BJ (cell line): ENCODE measurements at places on chromosomes 1 and 21. TPM values are rescaled to one million over a fixed set of nuclear protein-coding genes. Genes with fewer than 3 reads are reported as not detected.
A peak's percentile ranks its signal among the peaks of the same experiment; 100 is the strongest.

GRCh38 chr1:186775036-186775435 is 53.7 kb upstream of the PLA2G4A start:
- DNase-seq = no peak

The KRTAP15-1 gene
- not detected in 2 replicates for polyA plus RNA-seq

GRCh38 chr1:52867087-52867863 is 24.7 kb downstream of the ZYG11A start:
- no peak for DNase-seq

The ZNF593 gene
- polyA plus RNA-seq = 26.3 and 30.2 TPM in 2 replicates

- DNase-seq = no peak
Measured at GRCh38 chr21:46515109-46515508, 56.4 kb downstream of the DIP2A start.

The CENPF gene
- 10.9 and 18.7 TPM in 2 replicates for polyA plus RNA-seq

The LEFTY2 gene
- not detected in 2 replicates for polyA plus RNA-seq

GRCh38 chr21:44989537-44989886 is 49.7 kb downstream of the SLX9 start:
- DNase-seq = no peak

The UTP25 gene
- 6.8 and 9.8 TPM in 2 replicates for polyA plus RNA-seq

DNA sequence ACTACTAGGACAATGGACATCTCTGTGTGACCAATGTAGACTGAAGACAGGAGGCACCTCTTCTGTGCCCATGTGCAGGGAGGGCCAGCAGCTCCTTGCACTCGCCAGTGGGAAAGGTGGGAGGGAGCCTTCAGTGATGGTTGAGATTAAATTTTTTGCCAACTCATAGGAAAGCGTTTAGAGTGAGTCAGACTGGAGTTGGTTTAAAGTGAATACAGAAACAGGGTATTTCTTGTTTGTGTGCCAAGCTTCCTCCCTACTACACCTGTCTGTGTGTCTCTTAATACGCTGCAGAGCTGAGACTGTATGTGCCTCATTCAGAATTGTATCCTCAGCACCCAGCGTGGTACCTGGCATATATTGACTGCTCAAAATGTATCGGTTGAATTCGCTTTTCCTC is 13.5 kb upstream of the COL16A1 start:
- no peak for DNase-seq

The WDR64 gene
- polyA plus RNA-seq = 0.06 TPM in 1 of 2 replicates, not detected in the other

DNA sequence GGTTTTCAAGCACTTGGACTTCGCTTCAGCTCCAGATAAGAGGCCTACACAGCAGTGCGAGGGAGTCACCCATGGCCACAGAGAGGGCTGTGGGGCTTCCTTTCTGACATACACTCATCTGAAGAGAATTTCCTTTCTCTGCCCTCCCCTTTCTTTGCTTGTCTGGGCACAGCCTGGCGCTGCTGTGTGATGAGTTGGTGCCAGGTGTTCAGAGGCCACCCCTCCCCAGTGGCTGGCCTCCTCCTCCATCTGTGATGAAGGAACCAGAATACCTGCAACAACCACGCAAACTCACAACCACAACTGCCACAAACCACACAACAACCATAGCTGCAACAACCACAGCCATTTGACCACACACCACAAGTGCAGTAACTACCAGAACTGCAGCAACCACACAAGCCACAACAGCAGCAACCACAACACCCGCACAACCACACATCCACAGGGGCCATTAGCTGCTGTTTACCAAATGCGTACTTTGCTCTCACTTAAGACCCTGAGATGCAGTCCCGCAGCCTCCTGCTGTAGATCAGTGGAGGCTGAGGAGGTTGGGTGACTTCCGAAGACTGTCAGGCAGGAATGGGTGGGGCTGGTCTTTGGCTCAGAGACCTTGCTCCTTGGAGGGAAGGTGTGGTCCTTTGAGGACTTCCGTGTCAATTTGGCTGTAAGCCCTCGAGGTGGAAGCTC is 71.1 kb downstream of the IER5 start:
- DNase-seq = no peak

DNA sequence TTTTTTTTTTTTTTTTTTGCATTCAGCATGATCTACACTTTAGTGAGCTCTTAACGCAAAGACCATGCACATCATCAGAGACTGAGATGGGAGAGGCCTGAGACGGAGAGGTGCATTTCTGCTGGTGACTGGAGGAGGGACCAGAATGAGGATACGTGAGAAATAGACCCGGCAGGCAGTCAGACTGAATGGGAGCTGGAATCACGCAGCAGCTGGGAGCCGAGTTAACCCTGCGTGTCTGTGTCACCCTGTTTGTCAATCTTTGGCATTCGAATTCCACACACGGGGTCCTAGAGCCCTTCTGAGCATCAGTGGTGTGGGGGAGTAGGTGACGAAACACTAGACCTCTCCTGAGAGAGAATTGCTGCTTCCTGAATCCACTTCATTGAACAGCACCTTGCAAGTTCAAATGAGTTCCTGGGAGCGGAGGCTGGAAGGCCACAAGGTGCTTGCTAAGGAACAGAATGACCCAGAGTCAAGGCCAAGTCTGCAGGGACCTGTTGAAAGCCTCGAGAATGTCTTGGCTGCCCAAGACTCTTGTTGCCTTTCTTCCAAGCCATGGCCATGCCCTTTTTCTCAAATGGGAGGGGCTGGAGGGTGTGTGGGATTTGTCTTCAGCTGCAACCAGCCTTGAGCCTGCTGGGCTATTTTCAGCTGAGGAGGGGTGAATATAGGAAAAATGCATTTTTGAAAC is 123.3 kb downstream of the CNIH3 start:
- no peak for DNase-seq

- DNase-seq = no peak
Measured at GRCh38 chr1:150233359-150234308, 2.3 kb downstream of the ANP32E start.

- DNase-seq = no peak
Measured at GRCh38 chr1:70667494-70668170, 256.6 kb downstream of the CTH start.

The NPHS2 gene
- polyA plus RNA-seq = not detected in 2 replicates

GRCh38 chr1:151401125-151401788 is 1.9 kb downstream of the PSMB4 start:
- no peak for DNase-seq

The ALPL gene
- 0.28 and 0.45 TPM in 2 replicates for polyA plus RNA-seq

DNA sequence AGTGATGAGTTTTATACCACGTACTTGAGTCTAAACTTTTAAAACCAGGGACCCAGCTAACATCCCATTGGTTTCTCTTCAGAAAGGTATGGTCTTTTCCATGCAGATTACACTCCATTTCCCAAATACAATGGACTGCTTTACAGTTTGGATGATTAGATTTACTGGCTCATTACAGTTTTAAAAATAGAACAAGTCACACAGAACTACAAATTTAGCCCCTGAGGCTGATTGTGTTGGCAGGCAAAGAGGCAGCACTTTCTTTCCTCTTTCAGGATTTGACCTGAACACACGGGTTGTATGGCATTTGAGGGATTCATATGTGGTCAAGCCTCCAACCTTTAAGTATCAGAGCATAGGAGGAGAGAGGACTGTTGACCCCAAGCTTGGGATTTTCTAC is 21.8 kb upstream of the VTCN1 start:
- DNase-seq = no peak

DNA sequence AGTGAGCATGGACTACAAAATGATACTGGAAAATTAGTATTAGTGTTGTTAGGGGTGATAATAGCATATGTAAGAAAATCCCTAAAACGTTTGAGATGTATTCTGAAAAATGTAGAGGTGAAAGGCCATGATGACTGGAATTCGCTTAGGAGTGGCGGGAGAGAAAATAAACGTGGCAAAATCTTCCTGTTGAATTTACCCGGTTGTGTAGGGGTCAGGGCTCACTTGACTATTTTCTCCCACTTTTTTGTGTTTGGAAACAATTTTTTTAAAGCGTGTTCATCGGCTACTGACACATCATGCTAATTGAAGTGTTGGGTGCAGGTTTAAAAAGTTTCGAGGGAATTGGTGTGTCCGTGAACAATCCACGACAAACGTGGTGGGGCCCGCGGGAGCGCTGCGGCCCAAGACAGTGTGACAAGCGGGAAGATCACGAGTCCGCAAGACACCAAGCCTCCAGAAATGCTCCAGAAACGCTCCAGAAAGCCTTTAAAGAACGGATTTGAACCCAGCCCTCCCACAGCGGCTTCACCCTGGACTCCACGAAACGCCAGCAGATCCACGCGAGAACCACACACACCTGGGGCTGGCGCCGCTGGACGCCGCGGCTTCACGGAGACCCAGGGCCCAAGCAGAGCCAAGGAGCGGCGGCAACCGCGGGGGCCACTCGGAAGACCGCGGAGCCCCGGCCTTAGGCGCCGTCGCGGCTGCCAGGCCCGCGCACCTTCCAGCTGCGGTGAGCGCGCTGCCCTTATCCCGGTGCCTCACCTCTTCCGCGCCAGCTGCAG is 573 bp downstream of the PSMG1 start:
- DNase-seq = no peak

The GBP5 gene
- polyA plus RNA-seq = not detected in 2 replicates

The TMEM81 gene
- 1.5 and 2.1 TPM in 2 replicates for polyA plus RNA-seq

The GJC2 gene
- polyA plus RNA-seq = 0.77 and 0.92 TPM in 2 replicates

- DNase-seq = no peak
Measured at GRCh38 chr1:159851407-159851806, 11.1 kb downstream of the VSIG8 start.

DNA sequence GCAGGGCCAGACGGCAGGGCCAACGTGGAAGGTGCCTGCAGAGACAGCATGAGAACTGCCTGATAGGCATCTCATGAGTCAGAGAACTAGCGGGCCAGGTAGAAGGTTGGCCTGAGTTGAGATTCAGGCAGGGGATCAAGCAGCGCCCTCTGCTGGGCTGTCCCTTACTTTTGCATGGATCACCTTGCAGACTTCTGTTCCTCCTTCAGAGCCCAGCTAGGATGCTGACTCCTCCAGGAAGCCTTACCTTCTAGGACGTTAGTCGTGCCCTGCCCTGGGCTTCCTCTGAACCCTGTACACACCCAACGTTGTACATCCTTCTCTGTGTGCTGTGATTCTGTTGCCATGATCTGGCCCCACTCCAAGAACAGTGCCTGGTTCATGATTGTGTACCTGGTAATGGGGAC is 231.3 kb upstream of the VAMP3 start:
- DNase-seq = no peak

DNA sequence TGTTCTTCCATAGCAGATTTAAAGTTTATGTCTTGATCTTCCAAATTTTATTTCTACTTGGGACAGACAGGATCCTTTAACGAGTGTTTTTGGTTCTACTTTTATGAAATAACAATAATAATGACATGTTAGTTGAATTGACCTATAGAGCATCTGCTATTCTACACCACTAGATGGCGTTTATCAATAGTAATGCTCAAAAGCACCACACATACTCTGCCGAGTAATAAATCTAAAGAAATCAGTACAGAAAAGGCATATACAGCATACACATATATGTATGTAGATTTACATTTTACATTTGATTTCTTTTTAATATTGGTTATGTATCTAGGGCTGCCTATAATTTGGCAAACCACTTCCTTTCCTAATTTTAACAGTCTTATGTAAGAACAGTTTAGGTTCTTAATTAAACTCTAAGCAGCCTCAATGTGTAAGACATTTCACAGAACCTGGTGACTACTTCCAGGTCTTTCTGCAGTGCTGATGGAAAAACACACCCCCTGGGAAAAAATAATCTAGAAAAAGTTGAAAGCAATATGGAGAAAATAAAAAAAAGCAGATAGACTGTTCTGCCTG is 5.9 kb upstream of the SIPA1L2 start:
- DNase-seq = no peak

GRCh38 chr1:203572134-203572625 is 54.5 kb upstream of the ATP2B4 start:
- no peak for DNase-seq

DNA sequence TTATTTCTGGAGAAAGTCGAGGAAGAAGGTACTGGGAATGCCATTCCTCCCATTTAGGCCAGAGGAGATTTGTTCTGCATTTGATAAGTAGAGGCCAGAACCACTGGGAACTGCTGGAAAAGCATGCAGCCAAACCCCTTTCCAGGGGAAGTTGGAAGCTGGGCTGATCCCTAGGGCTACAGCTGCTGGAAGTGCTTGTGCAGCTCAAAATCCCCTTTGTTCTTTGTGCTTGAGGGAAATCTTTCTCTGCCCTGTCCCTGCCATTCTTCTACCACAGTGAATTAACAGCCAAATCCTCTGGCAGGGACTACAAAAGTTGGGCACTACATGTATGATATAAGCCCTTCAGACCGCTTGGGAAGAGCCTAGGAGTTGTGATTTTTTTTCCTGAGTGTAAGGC is 734.1 kb downstream of the LRRIQ3 start:
- no peak for DNase-seq

GRCh38 chr1:156502894-156503697 is 2.5 kb upstream of the MEF2D start:
- DNase-seq = peak; percentile 75

- no peak for DNase-seq
Measured at GRCh38 chr21:32779983-32780382, 8.4 kb upstream of the PAXBP1 start.

DNA sequence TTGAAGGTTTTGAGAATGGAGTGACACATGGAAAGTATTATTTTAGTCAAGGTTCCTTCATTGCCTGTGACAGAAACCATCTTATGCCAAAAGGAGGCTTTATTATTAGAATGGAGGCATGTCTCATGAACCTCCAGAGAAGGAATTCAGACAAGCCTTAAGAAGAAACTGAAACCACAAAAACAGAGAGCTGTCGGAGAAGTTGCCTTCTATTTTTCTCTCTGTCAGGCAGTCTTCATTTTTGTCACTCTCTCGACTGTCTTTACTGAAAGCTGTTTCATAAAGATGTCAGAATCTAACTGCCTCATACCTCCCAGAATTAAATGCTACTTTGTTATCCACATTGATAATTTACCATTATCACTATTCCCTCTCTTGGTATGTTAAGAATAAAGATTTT is 434.7 kb upstream of the ADGRL4 start:
- no peak for DNase-seq

DNA sequence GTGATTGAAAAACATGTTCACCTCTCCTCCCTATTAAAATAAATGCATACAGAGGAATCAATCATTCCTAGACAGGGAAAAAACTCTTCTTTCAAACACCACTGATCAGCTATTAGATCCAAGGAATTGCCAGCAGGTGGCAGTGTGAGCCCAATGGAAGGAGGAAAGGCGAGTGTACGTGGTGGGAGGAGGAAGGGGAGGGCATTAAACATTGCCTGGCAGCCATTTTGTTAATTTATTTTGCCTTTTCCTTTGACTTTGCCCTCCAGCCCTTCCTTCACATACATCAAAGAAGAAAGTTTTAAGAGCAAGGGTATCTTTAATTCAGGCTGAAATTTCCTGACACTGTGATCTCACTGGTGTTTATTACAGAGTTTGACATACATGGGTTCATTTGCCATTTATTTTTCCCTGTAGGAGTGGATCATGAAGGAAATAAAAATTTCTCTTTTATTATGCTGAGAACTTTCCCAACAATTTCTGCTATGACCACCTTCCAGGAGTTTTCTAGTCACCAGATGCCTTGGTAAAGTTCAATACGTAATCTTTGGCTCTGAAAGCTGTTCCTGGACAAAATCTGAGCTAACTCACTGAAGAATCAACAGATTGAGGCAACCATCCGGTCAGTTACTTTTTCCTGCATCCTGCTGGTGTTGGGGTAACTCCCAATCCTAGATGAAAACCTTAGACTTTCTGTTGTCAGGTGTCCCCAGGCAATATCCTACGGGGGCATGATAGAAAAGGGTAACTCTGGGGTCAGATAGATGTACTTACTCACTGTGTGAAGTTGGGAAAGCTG is 1.9 kb upstream of the GNAI3 start:
- DNase-seq = no peak

The VWA5B1 gene
- not detected in 2 replicates for polyA plus RNA-seq

GRCh38 chr1:224472806-224473205 is 38.2 kb upstream of the WDR26 start:
- no peak for DNase-seq

- no peak for DNase-seq
Measured at GRCh38 chr1:51799372-51799771, 79.2 kb downstream of the NRDC start.
